Osteoblast (primary cell): ENCODE measurements at places on chromosomes 5 and 9.

- no peak for DNase-seq
- peaks cover 40% of the 10 kb centered on the region for H3K4me1 ChIP-seq
These were observed 130.9 kb upstream of the RASA1 start for GRCh38 chr5:87136733-87137132.

GRCh38 chr5:17831279-17831678 is 197.0 kb downstream of the TAF11L14 start:
- no peaks in the 10 kb centered on the region for H3K4me1 ChIP-seq
- no peak for DNase-seq
- H3K36me3 ChIP-seq: no peaks in the 10 kb centered on the region
- H3K4me3 ChIP-seq: no peak overlapping the region

- no peak overlapping the region for H3K4me3 ChIP-seq
- H3K36me3 ChIP-seq: no peaks in the 10 kb centered on the region
- H3K27me3 ChIP-seq: no peaks in the 10 kb centered on the region
- H3K27ac ChIP-seq: no peak overlapping the region
- DNase-seq: no peak
These were observed 81.4 kb upstream of the ZNF366 start for GRCh38 chr5:72588640-72589039.

DNA sequence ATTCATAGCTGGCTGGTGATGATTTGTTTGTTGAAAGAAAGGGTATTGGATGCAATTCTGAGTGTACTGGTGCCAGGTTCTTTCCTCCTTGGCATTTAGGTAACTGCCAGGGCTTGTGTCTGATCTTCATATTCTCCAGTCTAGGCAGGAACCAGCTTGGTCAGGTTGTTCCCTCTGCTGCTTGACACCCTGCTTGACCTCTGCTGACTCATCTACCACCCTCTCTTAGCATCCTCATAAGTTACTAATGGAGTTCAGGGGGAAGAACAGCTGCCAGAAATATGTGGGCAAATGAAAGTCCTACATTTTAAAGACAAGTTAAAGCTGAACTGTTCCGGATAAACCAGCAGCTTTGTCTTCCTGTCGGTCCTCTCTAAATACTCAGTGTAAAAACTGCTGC is 116.1 kb upstream of the TNC start:
- peaks cover 11% of the 10 kb centered on the region for H3K4me1 ChIP-seq
- H3K36me3 ChIP-seq: no peaks in the 10 kb centered on the region
- peak; percentile 43 for DNase-seq
